CD14-positive monocyte (primary cell): ENCODE measurements at places on chromosomes 3 and 15.

GRCh38 chr3:132522353-132522752 is 74.7 kb upstream of the ACKR4 start:
- DNase-seq: no peak

- peak; percentile 35 for DNase-seq
Measured at GRCh38 chr3:127779747-127780146, 42.6 kb downstream of the MGLL start.

GRCh38 chr15:91055548-91056331 is 33.3 kb upstream of the VPS33B start:
- peak; percentile 55 for DNase-seq

DNA sequence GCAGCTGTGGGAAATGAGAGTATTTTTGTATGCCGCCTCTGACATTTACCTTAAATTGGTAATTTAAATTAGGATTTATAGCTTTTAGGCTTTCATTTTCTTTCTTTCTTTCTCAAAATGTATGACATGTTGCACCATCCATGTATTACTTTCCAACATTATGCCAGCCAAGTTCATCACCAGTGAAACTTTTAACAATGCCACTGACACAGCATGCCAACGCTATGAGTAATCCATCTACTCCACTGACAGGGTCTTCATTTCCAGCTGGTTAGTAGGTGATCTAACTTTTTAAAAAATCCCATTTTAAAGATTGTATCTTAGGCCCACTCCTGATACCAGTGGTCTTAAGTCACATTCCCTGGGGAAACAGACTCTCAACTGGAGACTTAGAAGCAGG is 21.8 kb upstream of the CLDN16 start:
- no peak for DNase-seq

DNA sequence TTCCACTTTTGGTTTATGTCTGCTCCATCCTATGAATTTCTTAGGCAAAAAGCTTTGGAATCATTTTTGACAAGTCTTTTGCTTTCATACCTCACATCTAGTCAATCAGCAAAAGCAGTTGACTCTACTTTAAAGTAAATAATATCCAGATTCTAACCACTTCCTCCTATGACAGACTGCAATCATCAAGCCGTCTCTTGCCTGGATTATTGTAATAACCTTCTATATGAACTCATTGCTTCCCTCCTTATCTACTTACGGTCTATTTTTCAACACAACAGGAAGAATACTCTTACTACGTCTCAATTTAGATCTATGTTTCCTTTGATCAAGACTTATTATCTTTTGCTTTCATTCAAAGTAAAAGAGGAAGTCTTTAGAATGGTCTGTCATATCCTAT is 20.7 kb downstream of the CLDN1 start:
- no peak for DNase-seq

GRCh38 chr3:14258906-14259904 is 80.6 kb downstream of the LSM3 start:
- DNase-seq: no peak

DNA sequence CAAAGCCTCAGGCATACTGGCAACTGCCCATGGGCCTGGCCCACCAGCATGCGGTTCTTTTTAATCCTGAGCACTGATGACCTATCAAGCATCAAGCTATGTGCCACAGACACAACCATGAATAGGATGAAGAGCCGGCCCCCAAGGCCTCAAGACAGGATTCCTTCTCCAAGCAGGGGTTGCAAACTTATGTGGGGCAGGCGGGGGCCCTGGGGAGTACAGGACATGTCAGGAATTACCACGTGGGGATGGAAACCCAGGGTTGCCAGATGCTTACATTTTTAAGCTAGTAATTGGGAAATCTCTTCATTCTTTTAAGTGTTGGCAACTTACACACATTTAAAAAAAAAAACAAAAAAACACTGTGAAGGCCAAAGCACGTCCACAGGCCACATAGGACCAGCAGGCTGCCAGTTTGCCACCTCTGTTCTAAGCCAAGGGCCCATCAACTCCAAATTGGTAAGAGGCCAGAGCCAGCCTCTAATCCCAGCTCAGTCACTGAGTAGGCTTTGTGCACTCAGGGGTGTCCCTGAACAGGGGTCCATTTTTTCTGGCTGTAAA is 32.8 kb downstream of the BDH1 start:
- DNase-seq: no peak

DNA sequence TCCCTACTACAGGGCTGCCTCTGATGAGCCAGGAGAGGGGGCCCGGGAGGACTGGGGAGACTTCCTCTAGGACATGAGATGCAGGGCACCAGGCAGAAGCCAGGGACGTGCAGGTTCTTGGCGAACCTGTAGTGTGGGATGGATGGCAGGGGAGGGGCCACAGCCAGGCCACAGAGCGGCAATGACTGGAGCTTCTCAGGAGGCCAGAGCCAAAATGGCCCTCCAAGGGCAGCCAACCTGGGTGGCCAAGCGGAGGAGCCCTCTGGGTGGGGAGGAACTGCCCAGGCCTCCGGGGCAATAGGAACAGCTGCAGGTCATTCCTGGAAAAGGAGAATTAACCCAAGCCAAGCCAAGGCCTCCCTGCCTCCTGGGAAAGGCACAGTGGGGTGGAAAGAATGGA is 224.5 kb downstream of the XXYLT1 start:
- no peak for DNase-seq

DNA sequence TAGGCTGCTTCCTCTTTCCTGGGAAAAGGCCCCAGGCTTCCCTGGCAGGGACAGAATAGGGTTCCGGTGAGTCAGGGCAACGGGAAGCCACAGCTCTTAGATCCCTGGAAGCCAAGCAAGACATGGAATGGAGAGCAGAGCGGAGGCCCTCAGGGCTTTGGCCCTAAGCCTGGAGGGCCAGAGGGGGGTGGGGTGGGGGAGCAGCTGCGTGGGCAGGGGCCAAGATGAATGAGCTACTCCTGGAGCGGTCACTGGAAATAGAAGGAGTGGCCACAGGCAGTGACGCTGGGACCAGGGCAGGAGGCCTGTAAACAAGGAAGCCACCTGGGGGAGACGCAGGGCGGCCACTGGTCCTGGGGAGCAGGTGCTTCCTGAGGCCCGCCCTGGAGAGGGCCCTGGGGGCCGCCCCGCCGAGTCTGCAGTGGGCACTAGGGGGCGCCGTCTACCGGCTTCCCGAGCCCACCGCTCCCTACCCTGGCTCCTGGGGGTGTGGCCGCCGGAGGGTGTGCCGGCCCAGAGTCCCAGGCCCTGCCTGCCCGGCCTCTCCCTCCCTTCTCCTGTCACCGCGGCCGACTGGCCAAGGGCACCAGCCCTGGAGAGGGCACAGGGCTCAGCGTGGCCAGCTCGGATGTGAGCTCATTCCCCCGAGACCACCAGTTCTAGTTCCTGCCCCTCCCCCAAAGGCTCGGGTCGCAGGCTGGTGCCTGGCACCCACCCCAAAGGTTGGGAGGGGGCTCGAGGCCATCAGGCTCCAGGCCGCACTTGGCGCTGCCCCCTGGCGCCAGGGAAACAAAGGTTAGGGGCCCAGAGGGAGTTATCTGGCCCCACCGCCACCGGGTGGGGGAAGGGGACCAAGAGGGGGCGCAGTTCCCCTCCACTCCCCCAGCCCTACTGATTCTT is 12.1 kb downstream of the VPS18 start:
- DNase-seq: peak; percentile 47

GRCh38 chr15:90126596-90127435 is 24.5 kb upstream of the IDH2 start:
- no peak for DNase-seq

DNA sequence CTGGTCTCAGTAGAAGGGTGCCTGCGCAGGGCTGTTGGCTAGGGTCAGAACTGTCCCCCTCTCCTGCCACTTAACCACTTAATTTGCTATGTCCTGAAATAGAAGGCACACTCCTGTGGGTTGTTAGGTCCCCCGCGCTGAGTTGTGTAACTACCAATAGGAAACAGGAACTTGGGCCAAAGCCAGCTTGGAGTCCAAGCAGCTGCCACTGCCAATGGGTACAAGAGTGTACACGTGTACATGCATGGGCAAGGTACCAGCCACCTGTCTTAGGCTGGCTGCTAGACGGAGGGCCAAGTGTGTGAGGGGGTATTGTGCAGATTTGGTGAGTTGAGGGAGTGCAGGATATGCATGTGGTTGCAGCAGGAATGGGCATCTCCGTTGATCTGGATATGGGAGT is 29.7 kb upstream of the POLG start:
- DNase-seq: peak; percentile 76

DNA sequence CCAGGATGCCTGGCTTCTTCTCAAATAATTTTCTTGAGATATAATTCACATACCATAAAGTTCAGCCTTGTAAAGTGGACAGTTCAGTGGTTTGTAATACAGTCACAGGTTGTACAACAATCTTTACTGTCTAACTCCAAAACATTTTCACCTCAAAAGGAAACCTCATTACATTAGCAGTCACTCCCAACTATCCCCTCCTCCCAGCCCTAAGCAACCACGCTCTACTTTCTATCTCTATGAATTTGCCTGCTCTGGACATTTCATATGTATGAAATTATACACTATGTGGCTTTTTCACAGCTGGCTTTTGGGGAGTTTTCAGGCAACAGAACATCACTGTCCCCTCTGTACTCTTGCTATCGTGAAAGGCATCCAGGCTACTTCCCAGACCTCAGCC is 17.5 kb downstream of the TGM5 start:
- no peak for DNase-seq

DNA sequence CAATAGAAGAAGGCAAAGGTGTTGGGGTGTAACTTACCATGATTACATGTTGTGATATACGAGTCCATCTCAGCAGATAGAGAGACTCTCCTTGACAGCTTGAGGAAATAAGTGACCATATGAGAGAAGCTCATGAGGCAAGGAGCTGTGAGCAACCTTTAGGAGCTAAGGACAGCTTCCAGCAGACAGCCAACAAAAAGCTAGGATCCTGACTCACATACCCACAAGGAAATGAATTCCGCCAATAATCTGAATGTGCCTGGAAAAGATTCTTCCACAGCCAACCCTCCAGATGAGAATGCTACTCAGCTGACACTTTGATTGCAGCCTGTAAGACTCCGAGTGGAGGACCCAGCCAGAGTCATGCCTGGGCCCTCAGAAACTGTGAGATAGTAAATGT is 339.6 kb upstream of the TPRG1 start:
- DNase-seq: no peak

GRCh38 chr3:135528413-135529015 is 437.0 kb upstream of the PPP2R3A start:
- DNase-seq: no peak

DNA sequence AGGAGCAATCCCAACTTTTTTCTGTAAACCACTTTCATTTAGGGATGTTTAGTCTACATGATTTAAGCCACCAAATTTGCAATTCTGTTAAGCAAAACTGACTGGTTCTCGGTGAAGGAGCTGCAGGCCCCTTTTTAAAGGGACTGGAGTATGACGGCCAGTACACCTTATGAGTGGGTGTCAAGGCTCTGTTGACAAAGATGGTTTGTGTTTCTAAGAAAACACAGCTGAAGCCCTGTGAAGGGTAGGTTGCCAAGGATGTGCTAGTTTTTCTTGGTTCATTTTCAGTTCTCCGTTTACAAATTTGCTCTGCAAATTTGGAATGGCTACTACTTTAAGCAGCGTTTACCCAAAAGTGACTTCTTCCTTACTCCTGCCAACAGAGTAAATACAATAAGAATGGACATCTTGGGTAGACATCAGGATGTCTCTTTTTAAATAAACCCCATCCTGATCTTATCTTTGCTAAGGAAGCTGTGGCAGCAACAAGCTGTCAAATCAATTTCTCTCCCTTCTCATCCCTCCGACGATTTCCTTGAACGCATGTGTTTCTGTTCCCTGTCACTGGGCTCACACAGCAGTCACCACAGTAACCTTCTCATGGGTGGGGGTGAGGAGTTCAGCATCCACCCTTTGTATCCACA is 58.2 kb upstream of the CMTM8 start:
- no peak for DNase-seq

DNA sequence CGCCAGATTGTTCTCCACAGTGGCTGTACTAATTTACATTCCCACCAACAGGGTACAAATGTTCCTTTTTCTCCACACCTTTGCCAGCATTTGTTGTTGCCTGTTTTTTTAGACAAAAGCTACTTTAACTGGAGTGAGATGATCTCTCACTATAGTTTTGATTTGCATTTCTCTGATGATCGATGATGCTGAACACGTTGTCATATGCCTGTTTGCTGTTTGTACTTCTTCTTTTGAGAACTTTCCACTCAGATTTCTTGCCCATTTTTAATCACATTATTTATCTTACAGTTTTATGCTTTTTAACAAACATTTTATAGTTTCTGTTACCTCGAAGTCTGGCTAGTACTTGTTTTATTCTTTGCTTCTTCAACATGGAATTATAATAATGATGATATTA is 643.7 kb upstream of the ALCAM start:
- no peak for DNase-seq

- no peak for DNase-seq
Measured at GRCh38 chr3:45139372-45140140, 6.6 kb downstream of the CDCP1 start.

DNA sequence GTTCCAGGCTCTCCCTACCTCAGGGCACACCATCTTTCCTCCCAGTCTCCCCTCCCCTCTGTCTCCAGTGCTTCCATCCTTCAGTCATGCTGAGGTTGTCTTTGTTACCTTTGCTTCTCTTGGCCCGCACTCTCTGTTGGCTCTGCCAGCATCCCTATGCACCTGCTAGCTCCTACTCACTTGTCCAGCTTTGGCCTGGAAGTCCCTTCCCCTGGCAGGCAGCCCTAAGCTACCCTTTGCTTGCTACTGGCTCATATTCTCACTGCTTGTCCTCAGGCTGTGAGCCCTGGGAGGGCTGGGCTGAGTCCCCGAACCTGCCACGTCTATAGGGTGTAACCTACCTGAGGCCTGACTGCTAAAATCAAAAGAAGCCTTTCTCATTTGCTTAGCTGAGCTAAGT is 122.7 kb downstream of the PGPEP1L start:
- no peak for DNase-seq

GRCh38 chr15:73986776-73987056 is 5.4 kb downstream of the STOML1 start:
- no peak for DNase-seq
